Thymus (tissue), 14 donors: ENCODE measurements at places on chromosomes 3 and 15.

DNA sequence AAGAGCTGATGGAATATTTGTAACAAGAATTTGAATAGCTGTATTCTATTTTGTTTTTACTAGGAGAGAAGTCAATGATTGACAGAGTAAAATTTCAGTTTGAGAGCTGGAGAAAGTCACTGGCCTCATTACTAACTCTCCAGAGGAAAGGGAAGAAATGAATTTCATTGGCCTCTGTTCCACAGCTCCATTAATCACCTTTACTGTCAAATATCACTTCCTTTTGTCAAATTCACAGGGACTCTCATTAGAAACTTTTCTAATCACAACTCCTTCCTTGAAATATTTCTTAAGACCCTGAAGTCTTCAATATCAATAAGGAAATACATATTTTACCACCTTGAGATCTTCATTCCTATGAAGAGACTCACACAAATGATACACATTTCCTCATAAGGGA, 379.9 kb upstream of the RASGRP1 start:
- no peak overlapping the region for H3K4me3 ChIP-seq
- H3K27me3 ChIP-seq = no peaks in the 10 kb centered on the region
- no peak overlapping the region for H3K27ac ChIP-seq
- no peak for DNase-seq
- no peaks in the 10 kb centered on the region for H3K4me1 ChIP-seq

GRCh38 chr15:56568466-56569167, 103.7 kb upstream of the MNS1 start:
- H3K27ac ChIP-seq = no peak overlapping the region
- no peaks in the 10 kb centered on the region for H3K4me1 ChIP-seq
- no peaks in the 10 kb centered on the region for H3K36me3 ChIP-seq
- DNase-seq = no peak
- no peak overlapping the region for H3K4me3 ChIP-seq
- no peaks in the 10 kb centered on the region for H3K27me3 ChIP-seq

DNA sequence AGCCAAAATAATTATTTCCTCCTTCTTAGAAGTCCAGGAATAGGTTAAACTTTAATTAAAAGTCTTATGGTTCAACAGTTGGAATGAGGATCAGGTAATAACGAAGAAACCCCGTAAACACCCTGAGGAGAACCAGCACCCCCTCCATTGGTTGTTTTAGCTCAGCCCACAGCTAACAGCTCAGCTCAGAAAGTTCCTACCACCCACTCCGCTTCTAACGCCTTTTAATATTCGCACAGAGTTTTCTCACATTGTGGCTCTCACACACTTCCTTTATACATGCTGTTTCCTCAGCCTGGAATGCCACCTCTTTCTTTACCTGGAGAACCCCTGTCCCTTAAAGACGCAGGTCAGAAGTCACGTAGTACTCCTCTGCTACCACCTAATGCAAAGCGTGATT, 17.0 kb downstream of the CX3CR1 start:
- H3K4me1 ChIP-seq = peaks cover 55% of the 10 kb centered on the region
- DNase-seq = no peak
- H3K27me3 ChIP-seq = no peaks in the 10 kb centered on the region
- H3K36me3 ChIP-seq = no peaks in the 10 kb centered on the region
- H3K4me3 ChIP-seq = no peak overlapping the region
- H3K27ac ChIP-seq = no peak overlapping the region

DNA sequence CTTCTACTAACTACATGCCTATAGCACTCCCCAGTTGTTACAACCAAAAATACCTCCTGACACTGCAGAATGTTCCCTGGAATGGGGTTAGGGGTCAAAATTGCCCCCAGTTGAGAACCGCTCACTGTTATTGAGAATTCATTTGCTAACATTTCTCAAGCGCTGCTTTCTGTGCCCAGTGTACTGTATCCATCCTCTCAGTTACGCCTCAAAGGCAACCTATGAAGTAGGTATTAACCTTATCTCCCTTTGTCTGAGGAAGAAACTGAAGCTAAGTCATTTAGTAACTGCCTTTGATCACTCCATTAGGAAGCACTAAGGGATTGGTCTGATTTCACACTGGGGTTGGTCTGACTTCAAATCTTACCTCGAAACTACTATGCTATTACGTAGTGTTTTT, 70.1 kb downstream of the CADPS start:
- DNase-seq = no peak
- no peaks in the 10 kb centered on the region for H3K4me1 ChIP-seq
- no peaks in the 10 kb centered on the region for H3K36me3 ChIP-seq
- no peak overlapping the region for H3K4me3 ChIP-seq

DNA sequence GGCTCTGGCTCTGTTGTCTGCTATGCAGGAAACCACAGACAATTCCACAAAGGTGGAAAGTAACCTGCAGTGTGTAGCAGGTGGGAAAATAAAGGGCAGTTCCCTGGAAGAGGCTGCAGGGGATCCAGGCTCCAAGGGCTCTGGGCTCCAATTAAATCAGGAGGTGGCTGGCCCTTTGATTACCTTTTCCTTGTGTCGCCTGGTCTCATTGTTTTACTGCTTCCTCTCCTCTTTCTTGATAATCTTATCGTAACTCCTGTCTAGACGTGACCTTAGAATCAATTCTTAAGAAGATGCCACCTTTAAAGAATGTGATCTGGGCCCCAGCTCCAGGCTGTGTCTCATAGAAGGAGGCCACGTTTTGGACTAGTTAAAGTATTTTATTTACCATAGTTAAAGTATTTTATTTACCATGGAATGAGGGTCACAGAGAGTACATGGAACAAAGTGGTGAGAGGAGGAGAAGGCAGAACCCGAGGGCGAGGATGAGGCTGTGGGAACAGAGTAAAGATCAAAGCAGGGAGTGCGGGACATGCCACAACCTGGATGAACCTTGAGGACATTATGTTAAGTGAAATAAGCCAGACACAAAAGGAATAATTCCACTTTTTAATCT, 237.5 kb upstream of the STT3B start:
- no peak for DNase-seq
- peaks cover 14% of the 10 kb centered on the region for H3K4me1 ChIP-seq

GRCh38 chr3:14278799-14279625, 100.4 kb downstream of the LSM3 start:
- H3K36me3 ChIP-seq = no peaks in the 10 kb centered on the region
- H3K4me3 ChIP-seq = no peak overlapping the region
- H3K4me1 ChIP-seq = peaks cover 35% of the 10 kb centered on the region
- DNase-seq = no peak

- no peaks in the 10 kb centered on the region for H3K27me3 ChIP-seq
- no peak for DNase-seq
- no peak overlapping the region for H3K27ac ChIP-seq
- peaks cover 22% of the 10 kb centered on the region for H3K36me3 ChIP-seq
- no peaks in the 10 kb centered on the region for H3K4me1 ChIP-seq
Measured at GRCh38 chr15:89174476-89174875, 46.9 kb downstream of the RLBP1 start.

- H3K4me1 ChIP-seq = no peaks in the 10 kb centered on the region
- no peak overlapping the region for H3K4me3 ChIP-seq
- no peak overlapping the region for H3K27ac ChIP-seq
Measured at GRCh38 chr3:149339931-149340309, 6.5 kb upstream of the TM4SF18 start.

DNA sequence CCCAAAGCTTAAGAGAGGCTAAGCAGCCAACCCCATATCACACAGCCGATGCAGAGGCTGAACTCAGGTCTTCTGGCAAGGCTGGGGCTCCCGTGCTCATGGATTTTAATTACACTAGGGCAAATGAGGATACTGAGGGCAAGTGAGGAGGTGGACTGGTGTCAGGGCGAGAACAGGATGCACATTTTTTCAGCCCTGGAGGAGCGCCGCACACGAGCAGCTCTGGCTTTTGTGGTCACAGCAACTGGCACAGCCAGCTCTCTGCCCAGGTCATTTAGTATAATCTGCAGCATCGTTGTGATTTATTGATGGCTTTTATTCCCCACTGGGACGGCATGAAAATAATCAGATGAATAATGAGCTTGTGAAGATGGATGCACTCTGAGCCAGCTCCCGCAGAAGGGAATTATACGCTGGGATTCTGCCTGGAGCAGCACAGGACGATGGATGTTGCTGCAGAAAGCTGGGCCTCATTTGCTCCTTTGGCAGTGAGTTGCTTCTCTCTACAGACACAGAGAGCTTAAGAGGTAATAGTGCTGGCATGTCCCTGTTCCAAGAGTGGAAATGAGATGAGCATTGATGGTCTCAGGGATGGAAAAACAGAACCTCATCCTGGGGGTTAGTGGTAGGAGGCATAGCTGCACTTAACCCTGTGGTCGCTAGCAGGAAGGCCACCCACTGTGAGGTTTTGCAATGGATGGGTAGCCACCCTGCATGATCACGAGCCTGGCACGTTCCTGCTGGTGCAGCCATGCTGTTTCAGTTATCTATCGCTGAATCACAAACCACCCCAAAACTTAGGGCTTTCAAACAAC, 135.4 kb downstream of the UACA start:
- no peaks in the 10 kb centered on the region for H3K27me3 ChIP-seq
- H3K36me3 ChIP-seq = no peaks in the 10 kb centered on the region
- no peaks in the 10 kb centered on the region for H3K4me1 ChIP-seq
- DNase-seq = no peak
- H3K4me3 ChIP-seq = no peak overlapping the region

DNA sequence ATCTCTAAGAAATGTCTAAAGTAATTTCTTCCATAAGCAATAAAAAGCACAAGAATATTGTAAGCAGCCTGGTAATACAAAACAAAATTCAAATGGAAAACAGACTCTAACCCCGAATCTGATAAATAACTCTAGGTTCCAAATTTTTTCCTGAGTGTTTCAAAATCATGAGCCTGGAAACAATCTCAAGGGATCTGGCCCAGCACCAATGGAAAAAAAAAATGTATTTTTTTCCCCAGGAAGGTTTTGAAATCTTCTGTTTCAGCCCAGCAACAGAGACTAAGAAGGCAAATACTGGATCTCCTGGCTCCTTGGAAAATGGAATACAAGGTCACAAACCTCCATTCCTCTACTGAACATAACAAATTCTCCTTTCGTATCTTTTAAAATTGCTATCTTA, 13.0 kb downstream of the TBC1D2B start:
- no peak overlapping the region for H3K4me3 ChIP-seq
- peaks cover 3% of the 10 kb centered on the region for H3K36me3 ChIP-seq
- H3K4me1 ChIP-seq = peaks cover 90% of the 10 kb centered on the region
- no peak overlapping the region for H3K27ac ChIP-seq
- no peak for DNase-seq

DNA sequence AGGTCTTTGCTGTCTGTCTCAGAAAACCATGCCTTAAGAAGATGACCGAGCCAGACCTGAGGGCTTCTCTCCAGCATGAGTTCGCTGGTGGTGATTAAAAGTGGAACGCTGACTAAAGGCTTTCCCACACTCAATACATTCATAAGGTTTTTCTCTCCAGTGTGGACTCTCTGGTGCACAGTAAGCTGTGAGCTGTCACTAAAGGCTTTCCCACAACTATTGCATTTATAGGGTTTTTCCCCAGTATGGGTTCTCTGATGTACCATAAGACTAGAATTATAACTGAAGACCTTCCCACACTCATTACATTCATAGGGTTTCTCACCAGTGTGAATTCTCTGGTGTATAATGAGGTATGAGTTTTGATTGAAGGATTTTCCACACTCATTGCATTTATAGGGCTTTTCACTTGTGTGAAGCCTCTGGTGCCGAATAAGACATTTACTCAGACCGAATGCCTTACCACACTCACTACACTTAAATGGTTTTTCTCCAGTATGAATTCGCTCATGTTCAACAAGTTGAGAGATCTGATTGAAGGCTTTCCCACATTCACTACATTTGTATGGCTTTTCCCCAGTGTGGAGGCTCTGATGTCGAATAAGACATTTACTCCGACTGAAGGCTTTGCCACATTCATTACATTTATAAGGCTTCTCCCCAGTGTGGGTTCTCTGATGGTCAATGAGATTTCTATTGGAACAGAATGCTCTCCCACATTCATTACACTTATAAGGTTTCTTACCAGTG, 21.9 kb upstream of the ZNF445 start:
- no peaks in the 10 kb centered on the region for H3K4me1 ChIP-seq
- DNase-seq = no peak
- H3K36me3 ChIP-seq = peaks cover 43% of the 10 kb centered on the region
- H3K27me3 ChIP-seq = no peaks in the 10 kb centered on the region

- no peaks in the 10 kb centered on the region for H3K36me3 ChIP-seq
- H3K4me3 ChIP-seq = no peak overlapping the region
- DNase-seq = no peak
- no peaks in the 10 kb centered on the region for H3K4me1 ChIP-seq
- H3K27me3 ChIP-seq = no peaks in the 10 kb centered on the region
- H3K27ac ChIP-seq = no peak overlapping the region
Measured at GRCh38 chr3:62589078-62589477, 215.7 kb upstream of the FEZF2 start.

GRCh38 chr15:96331144-96331944, 844 bp downstream of the NR2F2 start:
- peaks cover 9% of the 10 kb centered on the region for H3K4me1 ChIP-seq
- H3K4me3 ChIP-seq = peak overlapping the region; percentile 29
- no peak for DNase-seq
- no peaks in the 10 kb centered on the region for H3K36me3 ChIP-seq

DNA sequence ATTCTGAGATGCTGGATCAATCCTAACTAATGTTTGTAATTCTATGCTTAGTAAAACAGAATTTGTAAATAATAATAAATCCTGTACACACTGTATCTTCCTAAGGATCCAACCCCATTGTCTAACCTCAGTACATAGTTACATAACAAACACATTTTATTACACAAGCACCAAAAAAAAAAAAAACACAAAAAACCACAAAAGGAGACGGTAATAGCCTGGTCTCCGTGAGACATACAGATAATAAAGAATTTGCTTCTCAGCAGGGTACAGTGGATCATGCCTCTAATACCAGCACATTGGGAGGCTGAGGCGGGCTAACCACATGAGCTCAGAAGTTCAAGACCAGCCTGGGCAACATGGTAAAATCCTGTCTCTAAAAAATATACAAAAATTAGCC, 558.7 kb downstream of the MAGI1 start:
- no peaks in the 10 kb centered on the region for H3K36me3 ChIP-seq
- no peak overlapping the region for H3K27ac ChIP-seq
- H3K4me3 ChIP-seq = no peak overlapping the region

- no peaks in the 10 kb centered on the region for H3K27me3 ChIP-seq
- no peak overlapping the region for H3K27ac ChIP-seq
- no peak for DNase-seq
- no peaks in the 10 kb centered on the region for H3K4me1 ChIP-seq
- H3K4me3 ChIP-seq = no peak overlapping the region
- H3K36me3 ChIP-seq = no peaks in the 10 kb centered on the region
Measured at GRCh38 chr3:109460961-109461360, 123.6 kb upstream of the DPPA4 start.

DNA sequence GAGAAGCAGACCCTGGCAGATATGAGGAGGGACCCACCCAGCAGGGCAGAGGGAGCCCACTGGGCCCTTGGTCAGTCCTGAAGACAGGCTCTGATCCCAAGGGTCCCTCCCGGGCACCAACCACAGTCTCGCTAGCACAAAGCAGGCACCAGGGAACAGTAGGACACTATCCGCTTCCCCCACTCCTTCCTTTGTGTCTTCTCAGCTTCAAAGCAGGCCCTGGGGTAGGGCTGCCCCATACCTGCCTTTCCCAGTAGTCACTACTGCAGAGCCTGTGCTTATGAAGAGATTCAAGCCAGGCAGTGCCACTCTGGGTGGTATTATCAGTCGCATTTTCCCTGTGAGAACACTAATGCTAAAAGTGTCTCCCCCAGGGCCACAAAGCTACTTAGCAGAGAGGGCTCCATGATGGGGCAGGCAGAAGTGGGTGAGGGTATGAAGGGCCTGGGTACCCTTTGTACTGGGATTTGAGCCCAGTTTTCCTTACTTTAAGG, 32.7 kb downstream of the SRPRB start:
- no peaks in the 10 kb centered on the region for H3K27me3 ChIP-seq
- DNase-seq = no peak
- H3K4me3 ChIP-seq = no peak overlapping the region
- no peak overlapping the region for H3K27ac ChIP-seq
- H3K36me3 ChIP-seq = no peaks in the 10 kb centered on the region
